Adrenal gland (tissue), 19 donors: ENCODE measurements at places on chromosomes 5 and 9. TPM values are rescaled to one million over a fixed set of nuclear protein-coding genes. Genes with fewer than 3 reads are reported as not detected.

- no peak for DNase-seq
These were observed 18.9 kb upstream of the FAM174A start for GRCh38 chr5:100516285-100516684.

KIF4B gene
- total RNA-seq, result not detected

DNA sequence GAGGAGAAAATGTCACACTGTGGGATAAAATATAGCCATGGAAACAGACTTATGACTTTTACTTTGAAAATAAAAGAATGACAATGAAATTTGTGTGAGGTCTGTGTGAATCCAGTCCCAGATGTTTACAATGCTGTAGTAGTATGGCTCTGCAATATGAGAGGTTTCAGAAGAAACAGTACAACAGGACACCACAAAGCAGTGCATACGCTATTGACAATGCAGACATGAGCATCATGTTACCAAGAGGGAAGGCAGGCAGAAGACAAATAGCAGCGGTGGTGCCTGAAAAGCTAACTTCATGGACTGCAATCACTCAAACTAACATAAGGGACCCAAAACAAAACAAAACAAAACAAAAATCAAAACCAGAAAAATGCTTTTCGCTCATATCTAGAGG, 1.8 kb downstream of the FGF10 start:
- DNase-seq, result no peak

NIM1K gene
- total RNA-seq, result 0.86 TPM

DNA sequence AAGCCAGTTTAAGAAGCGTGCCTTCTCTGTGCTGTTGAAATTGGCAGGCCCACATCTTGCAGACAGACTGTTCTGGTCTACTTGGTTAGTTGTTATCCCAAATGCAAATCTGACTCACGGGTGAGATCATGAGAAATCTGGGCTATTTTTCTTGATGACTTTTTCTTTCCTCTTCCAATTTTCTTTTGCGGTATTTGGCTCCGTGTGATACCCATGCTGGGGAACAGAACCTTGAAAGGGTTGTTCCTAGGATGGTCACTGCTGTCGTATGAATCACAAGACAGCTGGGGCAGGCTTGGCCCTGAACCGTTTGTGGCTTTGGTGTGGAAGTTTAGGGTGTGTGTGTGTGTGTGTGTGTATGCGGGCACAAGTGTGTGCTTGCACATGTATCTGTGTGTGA, 24.6 kb downstream of the PDZD2 start:
- DNase-seq, result peak; percentile 68

TMEM252 gene
- total RNA-seq, result not detected

DNA sequence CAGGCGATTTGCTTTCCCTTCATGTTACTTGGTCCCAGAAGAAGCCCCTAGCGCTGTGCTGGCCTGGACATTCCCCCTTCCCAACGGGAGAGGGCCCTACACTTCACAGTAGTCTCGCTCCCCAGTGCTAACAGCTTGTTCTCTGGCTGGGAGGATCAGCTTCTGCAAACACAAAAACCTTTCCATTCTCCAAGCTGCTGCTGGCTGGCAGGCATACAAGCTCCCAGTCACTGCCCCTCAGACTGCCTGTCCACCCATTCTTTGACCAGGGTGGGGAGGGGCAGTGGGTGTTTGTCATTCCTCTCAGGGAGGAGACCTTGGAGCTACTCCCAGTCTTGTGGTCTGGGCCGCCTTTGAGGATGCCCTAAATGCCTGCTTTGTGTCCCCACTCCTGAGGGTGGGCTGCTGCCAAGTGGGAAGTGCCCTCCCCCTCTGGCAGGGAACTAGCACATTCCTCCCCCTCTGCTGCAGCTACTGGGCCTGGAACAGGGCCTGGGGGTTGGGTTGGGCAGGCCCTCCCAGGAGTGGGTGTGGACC, 20.8 kb downstream of the ENHO start:
- no peak for DNase-seq
